ENCODE measurements at places on chromosomes 7 and 10.

DNA sequence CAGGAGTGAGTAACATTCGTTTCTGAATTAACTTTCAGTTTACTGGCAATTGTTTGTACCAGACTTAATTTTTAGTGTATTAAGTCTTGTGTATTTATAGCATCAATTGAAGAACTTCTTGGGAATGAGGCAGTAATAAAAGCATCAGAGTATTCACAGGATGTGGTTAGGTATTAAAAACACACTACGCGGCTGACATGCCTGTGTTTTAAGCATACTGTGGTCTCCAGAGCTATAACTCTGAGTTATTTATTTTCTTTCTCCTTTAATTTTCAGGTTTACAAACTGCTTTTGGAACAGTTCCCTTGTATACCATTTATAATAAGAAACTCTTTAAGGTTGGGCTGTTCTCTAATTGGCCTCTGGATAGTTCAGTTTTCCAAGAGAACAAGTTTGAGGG, 626.1 kb upstream of the NRG3 start:
- no peak for DNase-seq

DNA sequence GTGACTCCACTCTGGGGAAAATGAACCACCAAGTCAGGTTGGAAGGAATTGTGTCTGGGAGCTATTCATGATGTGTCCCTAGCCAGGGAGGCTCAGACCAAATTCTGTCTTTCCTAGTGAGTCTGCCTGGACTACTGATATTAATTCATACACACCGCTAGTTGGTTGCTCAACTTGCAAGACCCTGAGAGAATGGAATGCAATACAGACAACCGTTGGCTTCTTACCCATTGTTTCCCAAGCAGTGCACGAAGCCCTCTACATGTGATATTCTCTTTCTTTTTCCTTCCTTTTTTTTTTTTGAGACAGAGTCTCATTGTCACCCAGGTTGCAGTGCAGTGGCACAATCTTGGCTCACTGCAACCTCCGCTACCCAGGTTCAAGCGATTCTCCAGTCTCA, 19.4 kb upstream of the SRGN start:
- no peak for DNase-seq

GRCh38 chr10:104895541-104895940, 254.5 kb downstream of the SORCS3 start:
- no peak for DNase-seq

DNA sequence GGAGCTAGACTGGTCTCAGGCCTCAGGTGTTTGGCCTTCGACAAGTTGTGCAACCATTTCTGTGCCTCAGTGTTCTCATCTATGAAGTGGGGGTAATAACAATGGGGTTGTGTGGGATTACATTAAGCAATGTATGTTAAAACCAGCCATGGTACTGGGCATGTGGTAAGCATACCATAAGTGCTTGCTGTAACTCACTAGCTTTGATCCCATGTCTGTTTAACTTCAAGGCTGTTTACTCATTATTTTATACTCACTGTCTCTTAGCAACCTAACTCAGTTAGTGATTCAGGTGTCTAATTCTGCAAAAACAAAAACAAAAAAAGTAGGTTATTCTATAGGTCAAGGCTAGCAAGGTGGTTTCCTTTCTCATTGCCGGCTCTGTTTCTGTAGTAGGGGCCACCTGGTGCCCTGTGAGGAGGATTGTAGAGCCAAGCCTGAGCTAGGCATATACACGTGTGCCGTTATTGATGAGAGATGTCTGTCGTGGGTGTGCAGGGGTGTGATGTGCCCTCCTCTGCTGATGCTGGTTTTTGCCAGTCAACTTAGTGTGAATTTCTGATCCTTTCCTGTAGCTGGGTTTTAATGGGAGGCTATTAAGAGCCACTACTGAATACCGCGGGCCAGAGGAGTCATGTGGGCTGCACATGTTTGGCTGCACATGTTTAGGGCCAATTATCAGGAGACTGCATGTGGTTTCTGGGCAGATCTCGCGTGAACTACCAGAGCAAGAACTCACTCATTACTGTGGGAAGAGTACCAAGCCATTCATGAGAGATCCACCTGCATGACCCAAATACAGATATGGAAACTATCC, 56.2 kb downstream of the EEPD1 start:
- no peak for DNase-seq

DNA sequence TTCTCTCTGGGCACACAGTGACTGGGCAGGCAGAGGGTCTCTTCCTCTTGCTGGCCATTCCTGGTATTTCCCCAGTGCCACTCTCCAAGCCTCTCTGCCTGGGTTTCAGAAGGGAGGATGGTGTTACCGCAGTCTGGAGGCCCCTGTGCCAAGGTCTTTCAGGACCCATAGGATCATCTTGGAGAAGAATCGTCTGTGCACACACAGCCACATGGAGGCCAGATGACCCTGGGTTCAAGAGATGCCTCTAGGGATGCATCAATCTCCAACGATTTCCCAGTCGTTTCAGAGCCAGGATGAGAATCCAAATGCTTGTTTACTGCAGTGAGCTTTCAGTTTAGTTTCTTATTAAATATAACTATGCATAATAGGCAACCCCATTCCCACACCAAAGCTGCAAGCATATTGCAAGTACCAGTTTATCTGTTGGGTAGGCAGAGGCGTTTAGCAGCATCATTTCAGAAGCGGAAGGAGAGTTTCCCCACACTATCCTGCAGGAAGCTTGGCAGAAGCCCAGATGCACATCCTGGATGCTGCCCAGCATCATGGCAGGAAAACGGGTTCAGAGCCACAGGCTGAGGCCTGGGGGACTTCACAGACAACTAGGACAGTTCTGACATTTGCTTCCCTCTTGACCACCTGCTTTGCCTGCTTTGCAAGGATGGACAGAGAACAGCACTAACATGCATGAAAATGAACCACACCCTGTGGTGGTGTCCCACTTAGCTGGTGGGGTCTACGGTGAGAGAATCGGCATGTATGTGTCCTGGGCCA, 134.7 kb upstream of the FAM20C start:
- no peak for DNase-seq

- peak; percentile 58 for DNase-seq
Measured at GRCh38 chr10:122388287-122388997, 13.9 kb downstream of the PLEKHA1 start.

DNA sequence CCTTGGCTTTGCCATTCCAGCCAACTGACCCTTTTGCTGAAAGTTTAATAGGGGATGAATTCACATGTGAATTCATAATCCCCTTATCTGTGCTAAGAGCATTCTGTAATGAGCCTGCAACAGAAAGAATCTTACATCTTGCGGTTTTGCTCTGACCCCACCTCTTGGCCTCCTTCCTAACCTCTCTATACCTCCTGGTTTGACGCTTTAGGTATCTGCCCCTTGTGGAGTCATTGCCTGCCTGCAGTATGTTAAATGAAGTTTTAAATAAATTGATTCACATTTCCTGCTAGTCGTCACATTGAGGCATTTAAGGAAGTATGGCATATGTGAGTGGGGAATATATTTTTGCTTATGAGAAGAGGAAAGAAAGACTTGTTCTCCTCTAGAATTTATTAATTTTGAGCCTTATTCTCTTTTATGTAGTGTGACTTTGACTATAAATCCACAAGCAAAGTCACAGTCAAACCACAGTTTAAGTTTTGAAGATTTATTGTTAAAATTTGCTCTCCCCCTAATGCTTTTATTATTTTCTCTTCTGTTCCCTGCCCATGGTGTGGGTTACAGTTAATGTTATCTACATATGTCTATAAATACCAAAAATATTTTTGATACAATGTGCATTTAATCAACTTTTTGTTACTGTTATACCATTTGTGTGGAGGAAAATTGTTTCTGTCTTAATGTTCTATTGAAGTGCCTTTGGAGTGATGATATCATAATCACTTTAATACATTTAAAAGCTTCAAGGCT, 60.9 kb downstream of the LRMDA start:
- DNase-seq = no peak

- peak; percentile 21 for DNase-seq
Measured at GRCh38 chr10:103765168-103765567, 90.2 kb downstream of the SH3PXD2A start.

GRCh38 chr10:3239920-3240894, 67.6 kb upstream of the PITRM1 start:
- no peak for DNase-seq

DNA sequence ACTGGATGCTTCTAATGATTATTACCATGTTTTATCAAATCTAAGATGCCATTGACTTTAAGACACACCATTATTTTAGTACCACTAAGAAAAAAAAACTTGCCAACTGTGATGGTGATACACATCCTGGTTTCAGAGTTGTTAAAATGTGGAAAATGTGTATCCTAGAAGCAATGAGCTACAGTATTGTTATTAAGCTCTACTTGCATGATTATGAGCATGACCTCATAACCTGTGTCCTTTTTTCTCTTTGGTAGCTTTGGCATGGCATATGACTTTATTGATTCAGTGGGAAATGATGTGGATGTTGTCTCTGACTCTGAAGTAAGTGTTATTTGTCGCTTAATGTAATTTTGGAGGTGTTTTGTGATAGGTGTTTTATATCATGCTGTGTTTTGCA, 3.3 kb downstream of the EDRF1 start:
- DNase-seq = no peak

DNA sequence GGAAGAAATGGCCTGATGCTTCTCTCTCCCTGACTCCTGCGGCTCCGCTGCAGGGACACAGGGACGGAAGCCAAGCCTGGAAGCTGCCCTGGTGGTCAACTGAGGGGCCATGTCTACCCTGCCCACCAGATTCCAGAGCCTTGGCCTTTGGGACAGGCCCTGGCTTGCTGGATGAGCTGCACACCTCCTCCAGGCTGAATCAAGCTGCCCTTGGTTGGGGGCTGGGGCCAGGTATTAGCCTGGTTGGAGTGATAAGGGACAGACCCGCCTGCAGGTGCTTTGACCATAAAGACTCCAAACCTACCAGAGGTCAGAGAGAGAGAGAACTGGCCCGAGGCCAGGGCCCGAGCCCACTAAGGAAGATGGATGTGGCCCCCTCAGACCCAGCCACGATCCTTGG, 30.1 kb downstream of the CRHR2 start:
- no peak for DNase-seq

DNA sequence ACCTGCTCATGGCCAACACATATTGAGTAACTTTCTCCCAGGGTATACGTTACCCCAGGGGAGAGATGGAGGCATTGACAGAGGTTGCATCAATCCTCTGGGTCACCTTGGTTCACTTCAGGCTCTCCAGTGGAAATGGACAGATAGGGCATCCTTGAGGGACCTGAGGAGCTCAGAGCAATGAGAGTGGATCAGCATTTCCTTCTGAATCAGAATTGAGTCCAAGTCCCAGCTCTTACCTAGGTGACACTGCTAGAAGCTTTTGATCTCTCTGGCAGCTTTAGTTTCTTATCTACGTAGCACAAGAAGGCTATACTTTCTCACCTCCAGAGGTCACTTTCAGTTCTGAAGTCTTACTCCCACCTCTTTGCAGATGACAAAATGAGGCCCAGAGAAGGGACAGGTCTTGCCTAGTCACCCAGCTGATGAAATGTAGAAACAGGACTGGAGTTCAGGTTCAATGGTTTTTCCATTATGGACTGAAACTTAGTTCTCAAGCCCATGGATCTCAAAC, 35.2 kb downstream of the PANK1 start:
- no peak for DNase-seq

DNA sequence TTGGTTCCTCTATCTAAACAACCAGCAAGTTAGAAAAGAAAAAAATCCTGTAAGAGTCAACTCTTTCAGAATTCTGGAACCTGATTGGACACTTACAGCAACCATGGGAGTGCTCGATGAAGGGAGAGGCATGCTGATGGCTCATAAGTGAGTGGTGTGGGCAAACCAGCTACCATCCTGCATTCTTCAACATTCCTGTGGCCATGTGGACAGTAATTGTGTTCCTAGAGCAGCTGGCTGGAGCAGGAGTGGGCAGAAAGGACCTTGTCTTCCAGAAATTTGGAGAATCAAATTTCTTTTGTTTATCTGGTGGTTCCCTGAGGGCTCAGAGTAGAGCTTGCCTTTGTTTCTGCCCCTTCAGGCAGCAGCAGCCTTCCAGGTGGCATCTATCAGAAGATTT, 22.5 kb upstream of the MYL7 start:
- DNase-seq = no peak

GRCh38 chr10:75607576-75607975, 176.2 kb downstream of the LRMDA start:
- DNase-seq = no peak

DNA sequence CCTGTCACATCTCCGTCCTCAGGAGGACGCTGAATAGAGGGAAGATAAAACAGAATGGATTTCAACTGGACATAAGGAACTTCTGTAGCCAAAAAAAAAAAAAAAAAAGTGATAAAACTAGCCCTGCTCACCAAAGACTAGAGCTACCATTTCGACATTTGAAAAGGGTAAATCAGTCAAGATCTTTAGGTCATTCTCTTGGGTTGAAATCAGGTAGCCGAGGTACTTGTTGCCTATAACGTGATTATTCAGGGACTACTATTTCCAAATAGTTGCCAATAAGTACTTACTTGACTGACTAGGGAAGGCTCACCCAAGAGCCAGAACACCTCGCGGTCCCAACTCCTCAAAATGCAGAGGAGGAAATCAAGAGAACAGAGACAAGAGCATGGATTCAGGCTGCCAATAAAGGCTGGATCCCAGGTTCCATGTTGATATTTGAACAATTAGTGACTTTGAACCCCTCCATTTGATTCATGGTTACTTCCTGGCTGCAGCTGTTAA, 2.0 kb downstream of the RHEB start:
- DNase-seq = no peak

DNA sequence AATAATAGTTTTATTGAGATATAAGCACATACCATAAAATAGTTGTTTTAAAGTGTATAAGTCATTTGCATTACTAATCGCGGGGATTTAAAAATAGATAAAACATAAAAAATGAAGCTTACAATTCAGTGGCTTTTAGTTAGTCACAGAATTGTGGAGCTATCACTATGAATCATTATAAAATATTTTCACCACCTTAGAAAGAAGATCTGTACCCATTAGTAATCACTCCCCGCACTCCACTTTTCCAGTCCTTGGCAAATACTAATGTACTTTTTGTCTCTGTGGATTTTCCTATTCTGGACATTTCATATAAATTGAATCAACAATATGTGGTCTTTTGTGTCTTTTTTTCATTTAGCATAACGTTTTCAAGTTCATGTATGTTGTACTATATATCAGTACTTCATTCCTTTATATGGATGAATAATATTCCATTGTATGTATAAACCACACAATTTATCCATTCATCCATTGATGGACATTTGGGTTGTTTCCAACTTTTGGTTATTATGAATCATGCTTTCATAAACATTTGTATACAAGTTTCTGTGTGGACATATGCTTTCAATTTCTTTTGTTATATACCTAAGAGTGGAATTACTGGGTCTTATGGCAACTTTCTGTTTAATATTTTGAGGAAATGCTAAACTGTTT, 162.5 kb downstream of the MAGI2 start:
- no peak for DNase-seq

DNA sequence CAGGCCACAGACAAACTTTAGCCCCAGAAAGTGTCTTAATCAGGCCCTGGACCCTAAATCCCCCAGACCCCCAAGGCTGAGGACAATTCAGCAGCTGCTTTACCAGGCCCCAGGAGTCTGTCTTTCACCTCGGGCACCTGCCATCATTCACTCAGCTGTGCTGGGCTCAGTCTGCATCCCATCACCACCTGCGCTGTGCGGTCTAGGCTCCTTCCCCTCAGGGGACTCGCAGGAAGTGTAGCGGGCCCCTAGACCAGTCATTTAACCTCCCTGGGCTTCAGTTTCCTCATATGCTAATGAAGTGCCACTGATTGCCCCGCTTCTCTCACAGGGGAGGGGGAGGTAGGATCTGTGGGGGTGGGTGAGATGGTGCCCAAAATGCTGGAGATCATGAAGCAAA, 76.4 kb upstream of the ZMIZ1 start:
- peak; percentile 23 for DNase-seq
